A549 treated with Mapracorat at 1 μM for 4 hours (cell line): ENCODE measurements at places on chromosomes 5 and 9. TPM values are rescaled to one million over a fixed set of nuclear protein-coding genes. Genes with fewer than 3 reads are reported as not detected.

The FOXD4L3 gene
- 0.08 to 0.16 TPM (median 0.10 TPM) in 3 of 5 replicates, not detected in the others for total RNA-seq

The PCDHA13 gene
- 0.05 to 0.06 TPM in 2 of 5 replicates, not detected in the others for total RNA-seq

The IL13 gene
- total RNA-seq, result 0.11 to 0.14 TPM in 2 of 5 replicates, not detected in the others

The BAG1 gene
- 121 to 144 TPM (median 138 TPM) in 5 replicates for total RNA-seq

The IFNA21 gene
- not detected in 5 replicates for total RNA-seq
